ENCODE measurements at places on chromosomes 6 and 20.

GRCh38 chr20:24066076-24066700 is 77.6 kb upstream of the GGTLC1 start:
- DNase-seq: peak; percentile 34

- DNase-seq: no peak
Measured at GRCh38 chr6:33904747-33905065, 100.9 kb upstream of the MLN start.

DNA sequence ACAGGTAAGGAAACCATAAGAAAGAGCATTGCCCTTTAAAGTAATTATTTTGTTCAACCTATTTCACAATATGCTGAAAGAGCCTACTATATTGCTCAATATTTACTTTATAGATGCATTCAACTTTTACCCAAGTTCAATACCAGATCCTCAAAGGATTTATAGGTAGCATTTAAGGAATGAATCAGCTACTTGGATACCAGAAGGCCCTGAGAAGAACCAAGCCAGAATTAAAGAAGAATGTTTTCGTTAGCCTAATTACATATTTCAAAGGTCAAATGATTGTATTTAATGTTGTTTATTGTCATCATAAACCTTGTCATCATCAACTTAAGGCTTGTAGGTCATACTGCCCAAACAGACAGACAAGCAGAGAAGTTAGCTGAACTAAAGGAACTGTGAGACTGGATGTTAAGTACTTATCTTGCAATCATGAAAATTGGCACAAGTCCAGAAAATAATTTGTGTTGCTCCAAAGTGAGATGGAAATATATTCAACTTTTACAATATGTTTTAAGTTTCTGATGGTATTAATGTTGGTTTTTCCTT is 636.7 kb downstream of the RFPL4B start:
- no peak for DNase-seq

- DNase-seq: no peak
Measured at GRCh38 chr20:63270606-63271325, 1.8 kb upstream of the ARFGAP1 start.

Measured in central memory CD4-positive, alpha-beta T cell (primary cell).